Activated naive CD4-positive, alpha-beta T cell treated with Interleukin-2 at 50 U/mL for 16 hours (primary cell): ENCODE measurements at places on chromosomes 6 and 20.

GRCh38 chr6:2264932-2265331 lies 19.5 kb upstream of the GMDS start:
- no peak for DNase-seq

DNA sequence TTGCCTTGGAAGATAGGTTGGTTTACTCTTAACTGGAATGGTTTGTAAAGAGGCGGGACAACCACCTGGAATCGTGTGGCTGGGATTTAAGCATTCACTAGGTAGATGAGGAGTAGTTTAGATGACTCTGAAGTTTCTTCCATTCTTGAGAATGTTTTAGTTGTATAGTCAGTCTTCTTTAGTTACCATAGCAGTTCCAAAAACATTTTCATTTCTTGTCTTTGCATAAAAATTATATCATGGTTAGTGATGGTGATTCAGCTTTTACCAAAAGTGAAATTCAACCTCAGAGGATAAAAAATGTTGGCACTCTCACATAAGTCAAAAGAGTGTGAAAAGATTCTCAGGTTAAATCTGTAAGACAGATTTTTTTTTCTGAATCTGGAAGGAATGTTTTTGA lies 70.3 kb downstream of the SMAP1 start:
- DNase-seq = no peak

DNA sequence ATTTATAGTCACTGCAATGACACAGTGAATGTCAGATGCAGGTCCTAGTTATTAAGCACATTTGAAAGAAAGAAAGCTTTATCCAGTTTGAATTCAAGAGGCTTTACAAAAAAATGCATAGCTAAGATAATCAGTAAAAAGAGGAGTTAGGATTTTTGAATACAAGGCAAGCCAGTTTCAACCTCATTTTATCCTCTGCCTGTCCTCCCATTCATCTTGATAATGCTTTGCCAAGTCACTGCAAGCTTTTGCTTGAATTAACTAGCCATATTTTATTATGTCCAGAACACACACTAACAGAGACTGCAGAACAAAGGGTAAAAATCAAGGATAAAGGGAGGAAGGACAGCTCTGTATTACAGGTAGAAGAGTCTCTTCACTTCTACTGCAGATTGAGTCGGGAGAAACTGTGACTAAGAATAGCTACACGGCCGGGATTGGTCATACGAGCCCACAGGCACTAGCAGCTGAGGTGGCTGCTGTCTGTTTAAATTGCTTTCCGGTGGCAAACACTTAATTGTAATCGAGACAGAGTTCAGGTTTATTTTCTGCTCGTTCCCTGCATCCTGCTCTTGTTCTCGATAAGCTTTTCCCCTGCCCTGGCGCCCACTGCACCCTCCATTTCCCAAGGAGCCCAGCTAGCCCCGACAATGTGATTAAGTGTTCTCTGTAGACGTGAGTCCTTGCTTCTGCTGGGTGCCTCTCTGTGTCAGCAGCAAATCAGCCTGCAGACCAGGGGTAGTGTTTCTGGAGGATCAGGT lies 30.5 kb upstream of the AKAP12 start:
- DNase-seq = no peak

GRCh38 chr6:125858427-125859320 lies 67.9 kb downstream of the NCOA7 start:
- DNase-seq = peak; percentile 35

- DNase-seq = no peak
These were observed 12.1 kb upstream of the PAX1 start for GRCh38 chr20:21693322-21693721.

- no peak for DNase-seq
These were observed 127.2 kb upstream of the ECI2 start for GRCh38 chr6:4262526-4262925.

- DNase-seq = peak; percentile 93
These were observed 138.0 kb downstream of the NFATC2 start for GRCh38 chr20:51404297-51405060.

DNA sequence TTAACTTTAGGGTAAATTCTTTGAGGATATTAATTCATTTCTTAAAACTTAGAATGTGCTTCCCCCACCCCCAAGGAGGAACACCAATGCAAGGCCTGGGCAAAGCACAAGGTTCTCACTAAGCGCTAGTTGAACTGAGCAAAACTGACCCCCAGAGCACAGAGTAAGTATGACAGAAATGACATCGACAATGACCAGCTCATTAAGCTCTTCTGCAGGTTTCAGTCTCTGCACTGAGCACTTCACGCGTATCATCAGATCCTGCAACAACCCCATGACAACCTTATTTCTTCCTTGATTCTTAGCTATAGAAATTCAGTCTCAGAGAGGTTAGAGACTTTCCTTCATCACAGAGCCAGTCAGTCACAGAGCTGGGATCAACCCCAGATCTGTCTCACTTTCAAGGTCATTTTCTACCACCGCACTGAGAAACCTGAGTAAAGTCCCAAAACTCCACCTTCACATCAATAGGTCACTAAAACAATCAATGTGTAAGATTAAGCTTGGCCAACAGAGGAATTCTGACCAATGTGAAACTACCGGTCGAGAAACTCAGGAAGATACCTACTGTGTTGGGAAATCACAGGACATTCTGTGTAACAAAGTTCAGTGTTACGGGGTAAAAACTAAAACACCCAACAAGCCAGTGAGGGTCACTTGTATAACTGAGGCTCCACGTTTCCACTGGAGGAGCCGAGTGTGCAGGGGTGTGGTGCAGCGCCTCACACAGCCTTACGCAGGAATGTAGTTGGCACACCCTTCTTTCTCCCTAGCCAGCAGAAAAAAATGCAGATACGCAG lies 129.0 kb upstream of the FOXQ1 start:
- no peak for DNase-seq

DNA sequence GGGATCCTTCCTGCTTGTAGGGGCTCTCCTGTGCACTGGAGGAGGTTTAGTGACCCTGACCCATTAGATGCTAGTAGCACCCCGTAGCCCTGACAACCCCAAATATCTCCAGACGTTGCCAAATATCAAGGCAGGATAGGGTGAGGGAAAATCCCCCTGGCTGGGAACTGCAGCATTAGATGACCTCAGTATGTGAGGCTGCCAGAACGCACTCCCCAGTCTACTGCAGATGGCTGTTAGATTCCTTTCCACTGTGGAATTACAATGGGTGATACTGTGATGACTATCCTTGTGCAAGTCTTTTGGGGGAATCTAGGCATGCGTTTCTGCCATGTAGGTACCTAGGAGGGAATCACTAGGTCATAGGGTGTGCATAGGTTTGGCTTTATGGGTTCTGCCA lies 226.3 kb upstream of the KCNG1 start:
- DNase-seq = no peak

GRCh38 chr6:117974914-117975627 lies 68.0 kb downstream of the SLC35F1 start:
- no peak for DNase-seq

- no peak for DNase-seq
These were observed 50.0 kb downstream of the GFOD1 start for GRCh38 chr6:13437218-13437996.
